ENCODE measurements at places on chromosomes 1 and 21.

- no peak for DNase-seq
Measured at GRCh38 chr1:222923506-222923905, 108.7 kb downstream of the DISP1 start.

DNA sequence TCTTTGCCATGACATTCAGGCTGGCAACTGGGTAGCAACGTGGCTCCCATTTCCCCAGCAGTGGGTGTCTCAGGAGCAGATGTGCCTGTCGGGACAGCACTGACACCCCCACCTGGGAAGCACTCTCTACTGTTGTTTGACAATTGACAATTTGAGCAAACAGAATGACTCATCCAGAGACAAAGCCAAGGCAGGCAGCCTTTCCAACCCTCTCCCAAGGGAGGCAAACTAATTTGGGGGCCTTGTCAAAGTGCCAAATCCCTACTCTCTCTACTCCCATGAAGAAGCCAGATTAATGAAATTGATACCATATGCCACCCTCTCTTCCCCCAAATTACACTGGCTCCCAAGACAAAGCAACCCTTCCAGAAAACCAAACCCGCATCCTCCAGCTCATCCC, 65.6 kb downstream of the GRIK3 start:
- no peak for DNase-seq

- DNase-seq = no peak
Measured at GRCh38 chr1:219120624-219121544, 52.8 kb upstream of the LYPLAL1 start.

DNA sequence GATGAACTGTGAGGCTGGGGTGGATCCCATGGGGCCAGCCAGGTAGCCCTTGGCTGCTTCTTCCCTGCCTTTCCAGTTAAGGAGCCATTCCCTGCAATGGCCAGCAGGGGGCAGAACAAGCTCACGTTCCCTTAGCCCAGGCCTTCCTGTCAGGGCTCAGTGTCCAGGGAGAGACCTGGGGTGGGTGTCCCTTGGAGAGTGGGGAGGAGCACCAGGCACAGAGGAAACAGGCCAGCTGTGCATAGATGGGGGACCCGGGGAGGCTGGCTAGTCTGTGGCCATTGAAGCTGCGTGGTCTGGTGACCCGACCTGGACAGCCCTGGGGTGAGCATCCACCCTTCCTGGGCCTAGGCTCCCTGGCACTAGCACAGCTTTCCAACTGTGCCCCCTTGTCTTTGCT, 13.2 kb upstream of the EPS8L3 start:
- DNase-seq = peak; percentile 60

- peak; percentile 28 for DNase-seq
Measured at GRCh38 chr1:48236716-48237470, 14.4 kb downstream of the SLC5A9 start.

GRCh38 chr1:3029481-3029961, 8.3 kb downstream of the ACTRT2 start:
- DNase-seq = no peak

- DNase-seq = no peak
Measured at GRCh38 chr1:230147253-230148125, 80.5 kb downstream of the GALNT2 start.

- DNase-seq = no peak
Measured at GRCh38 chr1:100902365-100902764, 6.5 kb downstream of the SLC30A7 start.

DNA sequence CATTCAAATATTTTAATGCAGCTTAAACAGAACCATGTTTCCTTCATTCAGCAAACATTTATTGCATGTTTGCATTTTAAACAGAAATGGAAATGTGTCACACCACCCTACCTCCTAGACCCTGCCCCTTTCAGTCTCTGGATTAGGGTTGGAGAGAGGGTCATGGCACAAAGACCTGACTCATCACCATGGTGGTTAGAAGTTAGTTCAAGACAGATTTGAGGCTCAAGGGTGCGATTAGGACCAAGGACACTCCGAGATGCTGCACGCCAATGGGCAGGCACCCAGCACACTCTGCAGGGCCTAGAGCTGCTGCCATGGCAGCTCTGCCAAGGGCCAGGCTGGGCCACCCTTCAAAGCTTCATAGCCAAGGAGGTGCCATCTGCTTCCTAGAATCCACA, 86.9 kb downstream of the NAV1 start:
- no peak for DNase-seq

DNA sequence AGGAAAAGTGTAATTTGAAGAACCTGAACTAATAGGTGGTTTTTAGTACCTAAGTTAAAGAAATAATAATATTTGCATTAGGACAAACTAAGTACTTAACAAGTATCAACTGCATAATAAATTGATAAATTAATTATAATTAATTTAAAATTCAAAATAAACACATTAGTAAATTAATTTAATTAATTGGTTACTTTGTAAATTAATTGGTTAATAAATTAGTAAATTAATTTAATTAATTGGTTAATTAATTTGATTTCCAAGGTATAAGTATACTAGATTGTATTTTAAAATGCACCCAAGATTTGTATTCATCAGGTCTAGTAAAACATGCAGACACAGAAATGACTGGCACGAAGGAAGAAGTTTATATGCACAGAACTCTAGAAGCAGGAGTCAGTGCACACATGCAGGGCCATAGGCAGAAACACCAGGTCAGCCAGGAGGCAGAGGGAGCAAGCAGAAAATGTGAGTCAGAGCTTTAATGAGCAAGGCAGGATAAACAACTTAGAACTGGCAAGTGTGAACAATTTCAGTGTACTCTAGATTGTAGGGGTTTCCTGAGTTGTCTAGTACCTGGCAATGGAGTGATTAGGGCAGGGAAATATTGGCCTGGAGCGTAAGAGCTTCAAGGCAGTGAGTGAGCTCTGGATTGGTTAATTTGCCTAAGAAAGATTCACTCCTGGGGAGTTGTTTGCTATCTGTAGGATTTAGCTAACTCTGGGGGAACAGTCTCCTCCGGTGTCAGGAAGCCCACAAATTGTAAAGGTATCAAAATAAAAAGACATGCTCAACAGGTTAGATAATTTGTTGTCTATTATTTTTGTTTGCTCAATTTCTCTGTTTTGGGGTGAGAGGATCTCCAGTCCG, 665.7 kb downstream of the MRPL39 start:
- DNase-seq = no peak

DNA sequence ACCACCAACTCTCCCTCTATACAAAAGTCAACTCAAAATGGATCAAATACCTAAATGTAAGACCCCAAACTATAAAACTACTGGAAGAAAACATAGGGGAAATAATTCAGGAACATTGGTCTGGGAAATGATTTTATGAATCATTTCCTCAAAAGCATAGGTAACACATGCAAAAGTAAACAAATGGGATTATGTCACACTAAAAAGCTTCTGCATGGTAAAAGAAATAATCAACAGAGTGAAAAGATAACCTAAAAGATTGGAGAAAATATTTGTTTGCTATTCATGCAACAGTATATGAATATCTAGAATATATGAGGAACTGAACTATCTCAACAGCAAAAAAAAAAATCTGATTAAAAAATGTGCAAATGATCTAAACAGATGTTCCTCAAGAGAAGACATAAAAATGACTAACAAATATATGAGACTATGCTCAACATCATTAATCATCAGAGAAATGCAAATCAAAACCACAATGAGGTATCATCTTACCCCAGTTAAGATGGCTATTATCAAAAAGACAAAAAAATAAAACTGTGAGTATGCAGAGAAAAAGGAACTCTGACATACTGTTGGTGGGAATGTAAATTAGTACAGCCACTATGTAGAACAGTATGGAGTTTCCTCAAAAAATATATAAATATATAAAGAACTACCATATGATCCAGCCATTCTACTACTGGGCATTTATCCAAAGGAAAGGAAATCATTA, 47.8 kb downstream of the VCAM1 start:
- DNase-seq = no peak

GRCh38 chr1:53552981-53553733, 94.0 kb downstream of the DMRTB1 start:
- no peak for DNase-seq

DNA sequence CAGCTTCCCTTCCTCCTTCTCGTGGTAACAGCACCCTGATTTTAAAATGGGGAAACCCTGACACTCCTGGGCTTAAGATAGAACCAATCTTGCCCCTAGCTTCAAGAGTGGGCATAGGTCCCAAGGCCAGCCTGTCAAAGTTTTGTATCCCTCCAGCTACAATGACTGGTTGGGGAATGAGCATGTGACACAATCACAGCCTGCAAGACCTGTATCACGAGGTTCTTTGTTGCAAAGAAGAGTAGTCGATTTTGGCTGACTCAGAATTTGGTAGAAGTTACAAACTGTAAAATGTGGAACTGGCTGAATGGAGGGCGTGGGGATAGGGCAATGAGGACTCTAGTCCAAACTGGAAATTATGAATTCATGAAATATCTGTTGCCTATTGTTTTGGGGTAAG, 18.7 kb downstream of the CTSK start:
- no peak for DNase-seq

GRCh38 chr1:162029157-162029556, 5.5 kb upstream of the OLFML2B start:
- no peak for DNase-seq

DNA sequence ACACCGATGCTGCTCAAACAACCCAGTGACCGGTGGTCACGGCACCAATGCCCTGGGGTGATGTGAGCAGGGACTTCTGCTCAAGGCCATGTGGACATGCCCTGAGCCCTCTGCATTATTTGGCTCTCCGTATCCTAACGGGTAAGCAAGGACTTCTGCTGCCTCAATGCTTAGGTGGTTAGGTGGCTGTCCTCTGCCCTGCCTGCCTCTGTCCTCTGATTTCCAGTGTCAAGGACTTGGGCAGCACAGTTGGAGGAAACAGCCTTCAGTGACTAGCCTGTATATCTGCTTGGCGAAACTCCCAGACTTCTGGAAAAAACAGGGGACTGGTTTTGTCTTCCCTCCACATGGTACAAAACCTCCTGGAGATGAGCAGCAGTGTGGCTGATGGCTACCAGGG, 34.5 kb downstream of the DNAJC11 start:
- no peak for DNase-seq

- no peak for DNase-seq
Measured at GRCh38 chr1:186476264-186477040, 15.5 kb upstream of the PDC start.

GRCh38 chr1:89484092-89485038, 40.3 kb upstream of the LRRC8B start:
- no peak for DNase-seq

- DNase-seq = no peak
Measured at GRCh38 chr1:45410850-45411509, 70.7 kb upstream of the MUTYH start.

DNA sequence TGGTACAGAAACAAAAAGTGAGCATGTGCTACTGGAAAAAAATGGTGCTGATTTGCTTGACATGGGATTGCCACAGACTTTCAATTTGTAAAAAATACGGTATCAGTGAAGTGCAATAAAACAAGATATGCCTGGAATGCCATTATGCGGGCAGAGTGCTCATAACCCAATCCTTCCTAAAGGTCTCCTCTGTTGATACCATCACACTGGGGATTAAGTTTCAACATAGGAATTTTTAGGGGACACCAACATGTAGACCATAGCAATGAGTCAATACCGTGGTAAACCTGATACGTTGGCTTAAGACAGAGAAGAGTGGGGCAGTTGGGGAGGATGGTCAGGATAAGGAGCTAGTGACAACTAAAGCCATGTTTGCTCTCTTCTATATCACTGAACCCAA, 20.5 kb downstream of the MX1 start:
- DNase-seq = no peak

- no peak for DNase-seq
Measured at GRCh38 chr21:27569091-27569490, 602.2 kb upstream of the ADAMTS5 start.

GRCh38 chr1:183967914-183968313, 69.6 kb downstream of the COLGALT2 start:
- DNase-seq = no peak

- DNase-seq = peak; percentile 29
Measured at GRCh38 chr1:76868154-76868882, 1.0 kb downstream of the ST6GALNAC5 start.

DNA sequence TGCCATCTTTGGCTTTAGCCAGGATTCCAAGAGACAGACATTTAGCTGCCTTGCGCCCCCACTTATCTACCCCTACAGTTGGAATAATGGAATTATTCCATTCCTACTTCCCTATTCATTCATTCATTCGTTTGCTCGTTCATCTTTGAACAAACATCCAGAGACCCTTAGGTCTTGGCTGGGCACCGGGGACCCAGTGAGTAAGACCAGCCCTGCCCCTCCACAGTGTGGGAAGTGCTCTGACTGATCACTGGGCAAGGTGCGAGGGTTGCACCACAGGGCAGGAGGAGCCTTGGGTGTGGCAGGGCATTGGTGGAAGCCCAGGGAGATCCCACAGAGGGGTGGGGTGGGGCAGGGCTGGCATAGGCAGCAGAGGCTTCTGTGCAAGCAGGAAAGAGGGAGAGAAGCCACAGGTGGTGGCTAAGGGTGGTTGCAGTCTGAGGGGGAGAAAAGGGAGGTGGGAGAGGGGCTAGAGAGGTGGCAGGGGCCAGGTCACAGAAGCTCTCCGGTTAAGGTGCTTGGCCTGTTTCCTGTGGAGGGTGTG, 35.0 kb upstream of the TMEM61 start:
- no peak for DNase-seq

- DNase-seq = peak; percentile 34
Measured at GRCh38 chr1:220943319-220943996, 64.2 kb downstream of the HLX start.

GRCh38 chr21:41833497-41834115, 45.5 kb downstream of the PRDM15 start:
- DNase-seq = peak; percentile 95

DNA sequence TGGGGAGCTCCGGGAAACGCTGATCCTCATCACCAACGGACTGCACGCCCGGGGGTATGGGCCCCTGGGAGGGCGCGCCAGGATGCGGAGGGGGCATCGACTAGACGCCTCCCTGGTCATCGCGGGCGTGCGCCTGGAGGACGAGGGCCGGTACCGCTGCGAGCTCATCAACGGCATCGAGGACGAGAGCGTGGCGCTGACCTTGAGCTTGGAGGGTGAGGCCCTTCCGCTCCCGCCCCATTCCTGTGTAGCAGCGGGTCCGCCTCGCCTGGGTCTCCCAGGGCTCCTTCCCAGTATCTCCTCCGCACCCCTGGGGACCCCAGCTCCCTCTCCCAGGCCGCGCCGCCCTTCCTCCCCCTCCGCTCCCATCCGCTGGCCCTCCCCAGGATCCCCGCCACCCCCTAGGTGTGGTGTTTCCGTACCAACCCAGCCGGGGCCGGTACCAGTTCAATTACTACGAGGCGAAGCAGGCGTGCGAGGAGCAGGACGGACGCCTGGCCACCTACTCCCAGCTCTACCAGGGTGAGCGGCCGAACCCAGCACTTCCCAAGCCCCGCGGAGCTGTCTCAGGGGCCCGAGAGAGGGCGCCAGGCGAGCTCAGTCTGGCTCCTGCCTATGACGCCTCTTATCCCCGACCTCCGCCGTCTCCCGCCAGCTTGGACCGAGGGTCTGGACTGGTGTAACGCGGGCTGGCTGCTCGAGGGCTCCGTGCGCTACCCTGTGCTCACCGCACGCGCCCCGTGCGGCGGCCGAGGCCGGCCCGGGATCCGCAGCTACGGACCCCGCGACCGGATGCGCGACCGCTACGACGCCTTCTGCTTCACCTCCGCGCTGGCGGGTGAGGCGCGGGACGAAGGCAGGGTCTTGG, 5.0 kb downstream of the HAPLN2 start:
- peak; percentile 34 for DNase-seq

Measured in MM.1S (cell line).